ENCODE measurements at places on chromosomes 16 and 17.

DNA sequence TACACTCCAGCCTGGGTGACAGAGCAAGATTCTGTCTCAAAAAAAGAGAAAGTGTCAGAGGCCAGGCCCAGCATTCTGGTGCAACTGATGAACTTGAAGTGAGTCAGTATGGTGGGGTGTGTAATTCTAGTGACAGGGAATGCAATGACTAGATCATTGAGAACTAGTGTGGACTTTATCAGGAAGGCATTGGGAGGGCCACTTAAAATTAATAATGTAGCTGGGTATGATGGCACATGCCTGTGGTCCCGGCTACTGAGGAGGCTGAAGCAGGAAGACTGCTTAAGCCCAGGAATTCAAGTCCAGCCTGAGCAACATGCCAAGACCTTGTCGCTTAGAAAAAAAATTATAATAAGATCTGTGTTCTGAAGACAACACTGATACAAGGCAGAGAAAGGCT is 90.8 kb downstream of the STX8 start:
- no peak overlapping the region for H3K4me3 ChIP-seq
- H3K27me3 ChIP-seq: no peaks in the 10 kb centered on the region
- no peaks in the 10 kb centered on the region for H3K4me1 ChIP-seq
- no peak overlapping the region for H3K27ac ChIP-seq
- peaks cover 7% of the 10 kb centered on the region for H3K36me3 ChIP-seq

GRCh38 chr16:86984991-86985647 is 332.1 kb downstream of the C16orf95 start:
- H3K4me3 ChIP-seq: no peak overlapping the region
- H3K4me1 ChIP-seq: no peaks in the 10 kb centered on the region
- no peak overlapping the region for H3K27ac ChIP-seq

DNA sequence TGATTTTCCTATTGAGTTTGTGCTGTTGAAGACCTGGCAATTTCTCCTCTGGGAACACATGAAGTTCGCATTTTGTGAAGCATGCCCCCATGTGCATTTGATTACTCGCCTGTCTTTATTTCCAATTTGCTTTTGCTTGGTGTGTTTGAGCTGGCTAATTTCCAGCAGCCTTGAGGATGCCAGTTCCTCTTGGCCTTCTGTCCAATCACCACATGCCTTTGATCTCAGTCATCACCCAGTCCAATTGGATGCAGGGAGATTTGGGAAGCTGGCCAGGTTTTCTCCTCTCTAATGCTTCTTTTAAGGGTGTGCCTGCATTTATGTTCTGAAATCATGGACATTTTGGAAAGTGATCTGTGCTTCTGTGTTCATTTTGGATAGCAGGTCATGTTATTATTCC is 3.8 kb upstream of the TMEM100 start:
- no peak overlapping the region for H3K4me3 ChIP-seq
- no peaks in the 10 kb centered on the region for H3K36me3 ChIP-seq
- peaks cover 29% of the 10 kb centered on the region for H3K27me3 ChIP-seq
- H3K4me1 ChIP-seq: no peaks in the 10 kb centered on the region

- H3K4me1 ChIP-seq: no peaks in the 10 kb centered on the region
- no peaks in the 10 kb centered on the region for H3K36me3 ChIP-seq
- DNase-seq: no peak
- no peaks in the 10 kb centered on the region for H3K27me3 ChIP-seq
Measured at GRCh38 chr17:77681861-77682260, 276.6 kb upstream of the TNRC6C start.

DNA sequence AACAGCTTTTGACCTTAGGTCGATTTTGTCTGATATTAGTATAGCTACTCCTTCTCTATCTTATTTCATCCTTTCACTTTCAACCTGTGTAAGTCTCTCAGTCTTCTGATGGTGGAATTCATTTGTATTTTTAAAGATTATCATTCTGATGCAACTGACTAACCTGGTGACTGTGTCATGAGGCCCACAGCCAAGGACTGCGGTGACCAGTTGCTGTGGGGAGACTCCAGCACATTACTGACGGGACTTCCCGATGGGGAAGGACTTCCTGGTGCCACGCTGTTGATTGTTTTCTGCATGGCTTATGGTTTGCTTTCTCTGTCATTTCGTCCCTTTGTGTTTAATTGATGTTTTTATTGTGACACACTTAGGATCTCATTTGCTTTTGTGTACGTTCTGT is 34.2 kb downstream of the RMI2 start:
- H3K27me3 ChIP-seq: no peaks in the 10 kb centered on the region
- H3K4me1 ChIP-seq: peaks cover 7% of the 10 kb centered on the region
- peak; percentile 26 for DNase-seq
- H3K27ac ChIP-seq: no peak overlapping the region
- H3K36me3 ChIP-seq: no peaks in the 10 kb centered on the region

- peak overlapping the region; percentile 98 for H3K4me3 ChIP-seq
- H3K36me3 ChIP-seq: peaks cover 23% of the 10 kb centered on the region
- H3K27me3 ChIP-seq: no peaks in the 10 kb centered on the region
- H3K4me1 ChIP-seq: peaks cover 43% of the 10 kb centered on the region
- peak; percentile 73 for DNase-seq
Measured at GRCh38 chr16:2752850-2753732, 653 bp downstream of the SRRM2 start.

GRCh38 chr16:12087901-12088421 is 111.4 kb downstream of the SNX29 start:
- H3K27me3 ChIP-seq: no peaks in the 10 kb centered on the region
- no peak overlapping the region for H3K4me3 ChIP-seq
- no peak for DNase-seq
- no peak overlapping the region for H3K27ac ChIP-seq
- peaks cover 3% of the 10 kb centered on the region for H3K36me3 ChIP-seq

GRCh38 chr16:25040543-25040942 is 25.4 kb upstream of the ARHGAP17 start:
- no peaks in the 10 kb centered on the region for H3K36me3 ChIP-seq
- no peaks in the 10 kb centered on the region for H3K4me1 ChIP-seq
- DNase-seq: no peak
- no peak overlapping the region for H3K4me3 ChIP-seq
- no peaks in the 10 kb centered on the region for H3K27me3 ChIP-seq
- H3K27ac ChIP-seq: no peak overlapping the region

DNA sequence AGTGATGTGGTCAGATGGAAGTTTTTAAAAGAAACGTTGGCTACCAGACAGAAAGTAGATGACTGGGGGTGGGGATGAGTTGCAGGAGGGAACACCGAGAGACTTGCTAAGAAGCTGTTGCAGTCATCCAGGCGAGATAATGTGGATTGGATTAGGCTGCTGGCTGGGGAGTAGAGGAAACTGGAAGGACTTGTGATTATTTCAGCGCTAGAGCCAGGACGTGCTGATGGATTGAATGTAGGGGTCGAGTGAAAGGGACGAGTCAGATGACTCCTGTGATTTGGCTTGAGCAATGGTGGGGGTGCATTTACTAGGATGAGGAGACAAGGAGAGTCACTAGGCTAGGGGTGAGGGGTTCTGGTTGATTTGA is 88.5 kb downstream of the CLEC16A start:
- peaks cover 27% of the 10 kb centered on the region for H3K36me3 ChIP-seq
- DNase-seq: no peak
- H3K27ac ChIP-seq: no peak overlapping the region
- no peaks in the 10 kb centered on the region for H3K4me1 ChIP-seq
- no peaks in the 10 kb centered on the region for H3K27me3 ChIP-seq

DNA sequence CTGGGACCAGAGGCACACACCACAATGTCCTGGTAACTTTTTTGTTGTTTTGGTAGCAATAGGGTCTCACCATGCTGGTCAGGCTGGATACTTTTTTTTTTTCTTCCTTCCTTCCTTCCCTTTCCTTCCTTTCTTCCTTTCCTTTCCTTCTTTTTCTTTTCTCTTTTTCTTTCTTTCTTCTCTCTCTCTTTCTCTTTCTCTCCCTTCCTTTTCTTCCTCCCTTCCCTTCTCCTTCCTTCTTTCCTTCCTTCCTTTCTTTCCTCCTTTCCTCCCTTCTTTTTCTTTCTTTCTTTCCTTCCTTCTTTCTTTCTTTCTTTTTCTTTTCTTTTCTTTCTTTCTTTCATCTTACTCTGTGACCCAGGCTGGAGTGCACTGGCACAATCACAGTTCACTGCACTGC is 18.4 kb upstream of the ULK2 start:
- no peak for DNase-seq
- H3K27me3 ChIP-seq: no peaks in the 10 kb centered on the region
- H3K36me3 ChIP-seq: no peaks in the 10 kb centered on the region
- H3K4me1 ChIP-seq: no peaks in the 10 kb centered on the region
- H3K27ac ChIP-seq: no peak overlapping the region

GRCh38 chr17:59846394-59847165 is 46.2 kb downstream of the TUBD1 start:
- peak overlapping the region; percentile 97 for H3K27ac ChIP-seq
- H3K4me3 ChIP-seq: peak overlapping the region; percentile 52
- no peaks in the 10 kb centered on the region for H3K36me3 ChIP-seq

GRCh38 chr17:6313835-6314234 is 121.1 kb downstream of the AIPL1 start:
- no peaks in the 10 kb centered on the region for H3K27me3 ChIP-seq
- no peak overlapping the region for H3K27ac ChIP-seq
- no peak for DNase-seq
- no peaks in the 10 kb centered on the region for H3K36me3 ChIP-seq

DNA sequence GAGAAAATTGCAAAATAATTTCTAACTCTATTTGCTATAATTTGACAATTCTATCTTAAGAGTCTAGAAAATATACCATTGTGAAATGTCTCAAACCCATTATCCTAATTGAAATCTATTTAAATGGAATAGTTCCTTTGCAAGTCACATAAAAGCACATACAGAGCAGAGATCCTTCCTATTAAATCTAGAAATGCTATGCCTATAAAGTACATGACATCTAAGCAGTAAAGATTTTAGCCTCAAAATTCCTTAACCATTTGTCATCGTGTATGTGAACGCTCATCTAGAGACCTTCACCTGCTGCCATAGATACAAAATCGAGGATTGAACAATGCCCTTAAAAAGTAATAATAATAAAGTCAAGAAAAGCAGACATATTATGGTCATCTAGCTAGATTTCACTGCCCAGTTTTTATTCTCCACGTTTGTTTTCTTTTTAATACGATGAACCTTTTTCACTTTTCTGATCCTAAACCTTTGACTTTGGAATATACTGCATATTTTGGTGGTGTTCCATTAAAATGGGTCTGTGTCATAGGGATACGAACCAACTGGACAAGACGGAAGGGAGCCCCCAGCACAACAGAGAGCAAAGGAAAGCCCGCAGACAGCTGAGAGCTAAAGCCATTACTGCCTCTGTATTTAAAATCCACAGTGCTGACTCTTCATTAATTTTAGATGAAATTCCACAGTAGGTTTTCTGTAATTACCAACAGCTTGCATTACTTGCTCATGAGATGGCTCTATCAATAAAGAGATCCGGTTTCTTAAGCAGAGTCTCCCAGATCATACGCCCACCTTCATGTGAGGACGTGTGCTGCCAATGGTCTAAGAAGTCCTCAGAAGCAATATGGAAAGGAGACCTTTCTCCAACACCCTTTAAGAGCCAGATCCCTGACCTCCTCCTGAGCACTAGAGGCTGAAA is 17.6 kb downstream of the TEX2 start:
- H3K27ac ChIP-seq: no peak overlapping the region
- DNase-seq: no peak
- H3K4me3 ChIP-seq: no peak overlapping the region

GRCh38 chr16:57165938-57166337 is 19.9 kb downstream of the PSME3IP1 start:
- H3K27ac ChIP-seq: no peak overlapping the region
- H3K4me3 ChIP-seq: no peak overlapping the region
- H3K36me3 ChIP-seq: peaks cover 60% of the 10 kb centered on the region
- peaks cover 4% of the 10 kb centered on the region for H3K4me1 ChIP-seq
